ENCODE measurements at places on chromosomes 1 and 21.
A peak's percentile ranks its signal among the peaks of the same experiment; 100 is the strongest.

GRCh38 chr1:42932442-42932941 lies 26.2 kb downstream of the SLC2A1 start:
- peak; percentile 53 for DNase-seq

- no peak for DNase-seq
Observed at GRCh38 chr1:2304921-2305681, 77.0 kb downstream of the SKI start.

GRCh38 chr1:46094471-46095005 lies 37.9 kb downstream of the PIK3R3 start:
- DNase-seq: no peak

GRCh38 chr1:186154651-186155050 lies 220.4 kb downstream of the TPR start:
- DNase-seq: no peak

DNA sequence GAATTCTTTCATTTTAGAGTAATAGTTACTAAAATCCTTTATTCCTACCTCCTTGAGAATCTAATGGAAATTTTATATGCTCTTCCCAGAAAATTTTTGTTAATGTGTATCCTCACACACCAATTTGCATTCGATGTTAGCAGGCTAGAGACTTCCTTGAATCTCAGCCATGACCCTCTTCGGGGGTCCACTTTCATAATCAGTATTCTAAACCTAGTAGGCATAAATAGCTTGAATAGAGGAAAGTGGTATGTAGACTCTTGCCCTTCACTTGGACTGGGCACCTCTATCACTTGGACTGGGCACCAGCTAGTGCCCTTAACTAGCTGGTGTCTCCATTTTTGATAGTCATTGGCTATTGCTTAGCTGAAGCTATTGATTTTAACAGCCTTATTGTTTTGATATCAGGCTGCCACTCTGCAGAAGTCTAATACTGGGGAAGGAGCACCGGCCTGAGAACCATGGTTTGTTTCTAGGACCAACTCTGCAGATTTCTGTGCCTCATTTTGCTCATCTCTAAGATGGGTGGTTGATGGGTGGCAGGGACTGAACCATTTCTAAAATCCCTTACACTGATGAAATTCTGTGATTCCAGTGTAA lies 42.8 kb downstream of the MRPL39 start:
- DNase-seq: no peak

DNA sequence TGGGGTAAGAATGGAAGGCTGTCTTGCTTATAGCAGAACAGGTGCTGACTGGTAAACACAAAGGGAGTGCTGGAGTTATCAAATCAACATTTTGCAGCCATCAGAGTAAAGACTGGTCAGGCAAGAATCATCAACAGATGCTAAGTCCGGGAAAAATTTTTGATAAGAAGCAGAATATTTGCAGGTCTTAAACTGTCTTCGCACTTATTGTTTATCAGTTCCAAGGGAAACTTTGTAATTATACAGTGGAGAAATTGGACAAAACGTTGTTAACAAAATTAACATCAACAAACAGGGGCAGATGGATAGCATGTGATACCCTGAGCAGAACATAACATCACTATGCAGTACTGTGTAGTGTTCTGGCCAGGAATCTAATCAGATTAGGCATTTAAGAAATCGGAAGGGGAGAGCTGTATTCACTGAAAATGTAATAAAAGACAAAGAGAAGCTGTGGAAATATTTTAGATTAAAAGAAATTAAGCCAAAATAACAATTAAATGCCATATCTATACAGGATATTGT lies 127.1 kb downstream of the DAB1 start:
- no peak for DNase-seq

GRCh38 chr1:91619881-91620280 lies 119.2 kb downstream of the CDC7 start:
- DNase-seq: no peak

DNA sequence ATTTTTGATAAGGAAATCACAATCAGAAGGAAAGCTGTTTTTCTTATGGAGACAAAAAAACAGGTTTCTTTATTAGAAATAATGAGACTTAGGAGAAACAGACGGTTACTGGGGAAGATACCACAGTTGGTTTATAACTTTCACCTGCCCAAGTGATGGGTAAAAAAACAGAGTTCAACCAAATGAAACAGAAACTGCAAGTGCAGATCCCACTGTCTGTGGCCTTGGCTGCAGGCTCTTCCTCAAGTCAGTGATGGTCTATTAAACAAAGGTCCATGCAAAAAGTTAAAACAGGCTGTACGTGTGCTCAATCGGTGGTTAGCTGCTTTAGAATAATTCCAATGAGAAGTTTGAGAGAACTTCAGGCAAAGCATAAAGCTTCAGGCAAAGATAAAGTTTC lies 112.1 kb upstream of the NEGR1 start:
- no peak for DNase-seq

GRCh38 chr1:226939438-226940028 lies 561 bp upstream of the COQ8A start:
- no peak for DNase-seq

GRCh38 chr1:53665996-53666395 lies 73.0 kb downstream of the GLIS1 start:
- DNase-seq: no peak

GRCh38 chr1:162372159-162373071 lies 4.2 kb downstream of the SPATA46 start:
- DNase-seq: no peak

DNA sequence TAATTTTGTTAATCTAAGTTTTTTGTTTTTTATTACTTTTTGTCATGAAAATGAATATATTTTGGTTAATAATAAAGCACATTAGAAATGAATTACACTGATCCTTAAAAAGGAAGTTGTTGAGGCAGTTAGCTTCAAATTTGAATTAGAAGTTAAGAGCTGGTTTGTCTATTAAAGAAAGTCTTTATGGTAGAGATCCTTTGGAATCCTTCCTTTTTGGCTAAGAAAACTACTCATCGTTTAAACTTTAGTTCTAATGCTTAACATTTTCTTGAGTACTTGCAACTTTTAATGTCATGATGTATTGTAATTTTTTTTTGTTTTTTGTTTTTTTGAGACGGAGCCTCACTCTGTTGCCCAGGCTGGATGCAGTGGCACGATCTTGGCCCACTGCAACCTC lies 2.4 kb downstream of the PTBP2 start:
- no peak for DNase-seq

- DNase-seq: peak; percentile 80
Observed at GRCh38 chr1:223683586-223684487, 18.3 kb upstream of the CAPN8 start.

DNA sequence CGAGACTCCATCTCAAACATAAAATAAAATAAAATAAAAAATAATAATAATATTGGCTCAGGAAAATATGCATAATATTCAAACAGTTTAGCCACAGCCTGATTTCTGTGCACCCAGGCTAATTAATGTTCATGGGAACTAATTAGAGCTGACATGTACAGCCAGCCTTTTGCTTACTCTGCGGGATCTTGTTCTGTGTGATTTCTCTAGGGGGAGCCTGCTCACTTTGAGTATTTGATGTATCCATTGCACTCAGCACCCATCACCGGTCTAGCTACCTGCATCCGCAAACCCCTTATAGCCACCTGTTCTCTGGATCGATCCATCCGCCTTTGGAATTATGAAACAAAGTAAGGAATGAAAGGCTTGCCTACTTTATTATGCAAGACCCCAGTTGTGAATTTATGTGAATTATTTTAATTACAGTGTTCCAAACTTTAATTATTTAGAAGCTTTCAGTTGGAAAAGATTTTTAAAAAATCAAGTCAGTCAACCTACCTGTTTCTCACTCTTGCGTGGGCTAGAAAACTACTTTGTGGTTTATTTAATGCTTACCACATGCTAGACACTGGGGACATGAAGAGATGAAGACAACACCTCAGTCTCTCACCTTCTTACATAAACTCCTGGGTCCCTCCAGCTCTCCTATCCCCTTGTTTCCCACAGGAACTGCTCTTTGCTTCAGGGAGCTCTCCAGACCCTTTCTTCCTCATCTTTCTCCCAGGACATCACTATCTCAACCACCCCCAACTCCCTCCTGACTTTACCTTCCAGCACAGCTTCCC lies 25.4 kb downstream of the CFAP57 start:
- no peak for DNase-seq

DNA sequence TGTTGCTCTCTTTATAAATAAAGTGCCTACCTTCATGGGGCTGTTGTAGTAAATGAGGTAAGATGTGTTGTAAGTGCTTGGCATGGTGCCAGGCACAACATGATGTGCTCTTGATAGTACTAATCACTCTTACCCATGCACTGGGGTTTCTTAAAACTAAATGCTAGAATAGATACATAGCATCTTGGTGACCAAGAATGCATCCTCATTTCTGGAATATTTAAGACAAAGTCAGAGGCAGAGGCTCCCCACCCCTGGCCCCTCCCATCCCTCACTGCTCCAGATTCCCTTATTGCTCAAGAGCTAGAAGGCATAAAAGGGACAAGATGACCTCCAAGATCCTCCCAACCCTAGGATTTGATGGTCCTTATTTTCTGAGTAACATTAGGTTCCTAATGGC lies 61.3 kb downstream of the GLUL start:
- DNase-seq: peak; percentile 27

- no peak for DNase-seq
Observed at GRCh38 chr1:108142773-108143394, 57.3 kb downstream of the SLC25A24 start.

GRCh38 chr1:189774721-189775287 lies 702.9 kb downstream of the BRINP3 start:
- no peak for DNase-seq

- DNase-seq: no peak
Observed at GRCh38 chr1:173332026-173332425, 124.9 kb upstream of the TNFSF4 start.

- no peak for DNase-seq
Observed at GRCh38 chr1:3461238-3461933, 6.9 kb downstream of the ARHGEF16 start.

- peak; percentile 34 for DNase-seq
Observed at GRCh38 chr1:167518331-167518700, at the start of gene CD247. Gene CD247 (minus strand): TSS chr1:167518529. CDS start chr1:167518465, 64 bp downstream.

DNA sequence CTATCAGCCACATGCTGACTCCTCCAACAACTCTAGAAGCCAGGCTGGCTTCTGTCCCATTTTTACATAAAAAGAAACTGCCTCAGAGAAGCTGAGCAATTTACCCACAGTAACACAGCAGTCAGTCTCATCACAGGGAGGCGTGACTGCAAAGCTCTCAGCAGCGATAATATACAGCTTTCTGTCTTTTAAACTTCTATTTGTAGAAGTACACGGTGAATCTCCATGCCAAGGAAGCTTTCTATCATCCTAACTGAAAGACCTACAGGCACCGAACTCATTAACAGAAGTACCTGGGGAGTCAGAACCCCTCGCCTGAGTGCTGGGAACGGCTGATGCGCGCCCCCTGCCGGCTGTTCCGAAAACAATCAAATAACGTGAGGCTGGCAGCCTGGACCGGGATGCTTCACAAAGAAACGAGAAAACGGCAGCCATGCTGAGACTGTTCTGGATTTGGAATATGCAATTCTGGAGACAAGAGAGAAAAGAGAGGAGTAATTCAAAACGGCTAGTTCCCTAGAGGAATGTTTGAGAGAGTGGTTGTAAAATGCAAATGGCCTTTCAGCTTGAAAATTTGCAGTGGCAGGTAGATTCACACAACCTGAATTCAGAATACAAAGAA lies 43.5 kb upstream of the RAB4A start:
- peak; percentile 93 for DNase-seq

DNA sequence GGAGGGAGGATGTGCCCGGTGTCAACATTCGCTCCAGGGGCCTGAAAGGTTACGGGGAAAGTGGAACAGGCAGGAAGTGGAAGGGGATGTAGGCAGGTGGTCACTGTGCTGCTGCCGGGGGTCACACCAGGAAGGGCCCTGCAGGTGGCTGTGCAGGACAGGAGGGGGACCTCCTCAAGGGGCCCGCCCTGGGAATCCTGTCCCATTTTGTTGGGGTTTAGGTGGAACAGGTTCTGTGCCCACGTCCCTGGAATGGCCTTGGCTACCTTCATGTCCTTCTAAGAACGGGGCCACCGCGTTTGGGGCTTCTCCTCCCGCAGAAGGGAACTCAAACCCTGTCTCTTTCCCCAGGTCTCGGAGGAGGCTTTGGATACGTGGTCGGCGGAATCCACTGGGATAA lies 11.9 kb downstream of the SLC45A1 start:
- DNase-seq: peak; percentile 43
